ENCODE measurements at places on chromosomes 12 and 14. TPM values are rescaled to one million over a fixed set of nuclear protein-coding genes. Genes with fewer than 3 reads are reported as not detected.
A peak's percentile ranks its signal among the peaks of the same experiment; 100 is the strongest.

The RND1 gene
- 6.8 TPM for total RNA-seq

The TGM1 gene
- 13.5 TPM for total RNA-seq

The CNTN1 gene
- not detected for total RNA-seq

The MYH6 gene
- total RNA-seq = not detected

The ALDH1L2 gene
- 14.3 TPM for total RNA-seq

The IL23A gene
- total RNA-seq = 12.6 TPM

The NDUFA12 gene
- 147 TPM for total RNA-seq

The BDKRB2 gene
- total RNA-seq = 0.10 TPM

The GPR65 gene
- total RNA-seq = 11.1 TPM

The TAS2R14 gene
- total RNA-seq = 0.49 TPM

- peaks cover 44% of the 10 kb centered on the region for H3K4me1 ChIP-seq
- no peaks in the 10 kb centered on the region for H3K27me3 ChIP-seq
- no peak overlapping the region for H3K27ac ChIP-seq
- no peak overlapping the region for H3K4me3 ChIP-seq
- peaks cover 7% of the 10 kb centered on the region for H3K36me3 ChIP-seq
- no peak for DNase-seq
Observed at GRCh38 chr14:103641161-103641560, 12.2 kb downstream of the KLC1 start.

DNA sequence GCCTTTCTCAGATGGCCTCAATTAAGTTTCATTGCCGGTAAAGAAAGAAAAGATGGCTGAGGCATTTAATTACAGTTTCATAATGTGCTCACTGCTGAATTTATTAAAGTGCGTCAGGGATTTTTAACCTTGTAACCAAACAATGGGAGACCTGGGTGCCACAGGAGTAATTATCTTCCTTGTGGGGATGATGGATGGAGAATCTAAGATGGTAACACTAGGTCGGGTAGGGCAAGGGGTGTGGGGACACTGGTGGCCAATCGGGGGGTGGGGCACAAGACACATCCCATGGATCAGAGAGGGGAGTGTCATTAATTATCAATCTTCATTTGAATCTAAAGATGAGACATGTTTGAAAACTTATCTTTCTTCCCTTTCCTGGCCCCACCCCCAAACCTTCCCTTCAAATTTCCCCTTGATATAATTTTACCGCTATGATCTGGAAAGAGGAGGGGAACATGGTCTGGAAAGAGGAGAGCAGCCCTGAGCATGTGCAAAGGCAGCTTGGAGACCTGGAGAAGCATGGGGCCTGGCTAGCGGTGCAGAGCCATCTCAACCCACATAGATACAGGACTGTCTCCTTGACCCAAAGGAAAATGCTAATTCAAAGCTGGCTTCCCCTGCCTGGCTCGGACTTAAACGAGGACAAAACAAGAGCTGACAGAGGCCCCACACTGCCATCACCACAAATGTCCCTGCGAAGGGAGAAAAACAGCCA, 231.3 kb upstream of the NOS1 start:
- no peak for DNase-seq
- peaks cover 2% of the 10 kb centered on the region for H3K27me3 ChIP-seq
- H3K36me3 ChIP-seq = no peaks in the 10 kb centered on the region
- H3K4me1 ChIP-seq = no peaks in the 10 kb centered on the region
- H3K27ac ChIP-seq = no peak overlapping the region

DNA sequence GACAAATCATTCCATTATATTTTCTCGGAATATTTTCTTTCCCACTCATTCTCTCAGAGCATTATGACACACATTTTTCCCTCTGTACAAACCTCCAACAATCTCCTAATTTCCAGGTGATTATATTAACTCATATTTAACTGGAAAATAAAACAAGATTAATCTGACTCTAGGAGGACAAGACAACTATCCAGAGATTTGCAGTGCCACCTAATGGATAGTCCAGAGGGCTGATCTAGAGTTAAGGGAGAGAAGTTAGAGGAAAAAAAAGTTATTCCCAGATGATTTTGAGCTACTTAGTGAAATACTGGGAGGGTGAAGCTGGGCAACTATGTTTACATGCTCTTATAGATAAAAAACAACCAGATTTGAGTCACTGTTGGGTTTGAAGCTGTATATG, 161.7 kb downstream of the ALX1 start:
- no peak overlapping the region for H3K27ac ChIP-seq
- H3K36me3 ChIP-seq = no peaks in the 10 kb centered on the region
- no peak for DNase-seq

DNA sequence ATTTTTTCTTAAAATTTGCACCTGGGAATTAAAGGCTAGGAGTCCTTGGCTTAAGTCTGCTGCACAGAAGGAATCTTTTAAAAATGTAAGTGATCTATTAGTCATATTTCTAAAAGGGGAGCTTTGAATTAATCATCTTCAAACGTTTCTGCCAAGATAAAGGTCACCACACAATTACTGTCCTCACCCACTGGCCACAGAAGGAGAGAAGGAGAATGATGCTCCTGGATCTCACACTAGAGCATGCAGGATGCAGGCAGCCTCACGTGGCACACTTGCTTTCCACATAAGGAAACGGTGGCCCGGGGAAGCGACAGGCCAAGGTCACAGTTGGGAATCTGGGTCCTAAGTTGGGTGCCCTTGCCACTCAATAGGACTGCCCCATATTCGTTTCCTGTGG, 16.9 kb downstream of the PLEKHG7 start:
- H3K4me1 ChIP-seq = no peaks in the 10 kb centered on the region
- peaks cover 2% of the 10 kb centered on the region for H3K27me3 ChIP-seq
- H3K36me3 ChIP-seq = no peaks in the 10 kb centered on the region
- no peak overlapping the region for H3K4me3 ChIP-seq
- H3K27ac ChIP-seq = no peak overlapping the region

- H3K36me3 ChIP-seq = no peaks in the 10 kb centered on the region
- no peak overlapping the region for H3K4me3 ChIP-seq
- H3K27ac ChIP-seq = no peak overlapping the region
- peaks cover 41% of the 10 kb centered on the region for H3K27me3 ChIP-seq
Observed at GRCh38 chr12:109020146-109020795, 597 bp downstream of the SVOP start.

DNA sequence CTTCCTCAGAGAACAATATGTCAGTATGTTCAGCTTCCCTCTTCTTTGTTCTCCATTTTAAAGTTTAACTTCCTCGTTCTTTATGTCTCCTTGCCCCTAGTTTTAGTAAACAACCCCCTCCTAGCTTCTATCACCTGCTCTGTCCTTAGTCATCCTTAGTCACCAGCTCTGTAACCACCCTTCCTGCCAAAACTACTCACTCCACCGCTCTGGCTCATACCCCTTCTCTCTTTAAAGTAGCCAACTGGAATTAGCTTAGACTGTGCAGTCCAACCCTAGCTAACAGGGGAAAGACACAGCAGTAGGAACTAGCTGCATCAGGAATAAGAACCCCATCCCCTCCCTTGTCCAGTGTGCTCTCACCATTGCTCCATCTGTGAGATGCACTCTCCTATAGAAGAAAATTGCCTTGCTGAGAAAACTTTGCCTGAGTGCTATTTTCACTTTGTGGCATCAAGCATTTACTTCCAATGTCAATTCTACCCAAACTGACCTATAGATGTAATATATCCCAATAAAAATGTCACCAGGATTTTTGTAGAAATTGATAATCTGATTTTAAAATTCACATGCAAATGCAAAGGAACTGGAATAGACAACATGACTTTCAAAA, 603.2 kb downstream of the C12orf50 start:
- no peaks in the 10 kb centered on the region for H3K36me3 ChIP-seq
- H3K4me3 ChIP-seq = no peak overlapping the region
- H3K27ac ChIP-seq = no peak overlapping the region
- H3K27me3 ChIP-seq = no peaks in the 10 kb centered on the region
- DNase-seq = no peak

DNA sequence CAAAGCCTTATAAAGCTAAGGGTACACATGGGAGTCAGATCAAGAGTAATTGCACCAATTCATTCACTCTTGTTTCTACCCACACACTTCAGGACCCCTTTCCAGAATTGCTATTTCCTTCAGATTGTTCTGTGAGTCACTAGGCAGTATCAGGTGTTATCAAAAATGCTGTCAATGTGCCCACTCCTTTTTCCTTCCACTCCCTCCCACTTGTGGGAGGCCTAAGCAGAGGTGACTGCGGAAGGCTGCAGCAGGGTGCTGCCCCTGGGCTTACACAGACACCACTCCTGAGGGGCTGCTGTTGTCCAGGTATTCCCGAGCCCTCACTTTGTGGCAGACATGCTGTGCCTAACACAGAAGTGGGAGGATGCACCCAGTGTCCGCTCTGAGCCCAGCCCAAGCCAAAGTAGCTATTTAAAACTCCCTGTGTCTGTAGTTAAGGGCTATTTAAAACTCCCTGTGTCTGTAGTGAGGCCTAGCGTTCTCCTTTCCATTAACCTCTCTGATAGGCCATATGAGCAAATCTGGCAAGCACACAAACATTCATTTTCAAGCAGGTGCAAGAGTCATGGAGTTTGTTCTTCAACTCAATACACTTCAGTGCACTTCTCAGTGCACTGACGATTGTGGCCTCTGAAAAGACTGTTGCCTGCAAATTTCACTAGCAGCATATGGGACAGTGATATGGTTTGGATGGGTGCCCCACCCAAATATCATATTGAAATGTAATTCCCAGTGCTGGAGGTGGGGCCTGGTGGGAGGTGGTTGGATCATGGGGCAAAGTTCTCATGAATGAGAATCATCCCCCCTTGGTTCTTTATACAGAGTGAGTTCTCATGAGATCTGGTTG, 117.8 kb downstream of the PHLDA1 start:
- H3K27ac ChIP-seq = no peak overlapping the region
- H3K36me3 ChIP-seq = no peaks in the 10 kb centered on the region
- no peak overlapping the region for H3K4me3 ChIP-seq
- H3K4me1 ChIP-seq = peaks cover 21% of the 10 kb centered on the region
- no peaks in the 10 kb centered on the region for H3K27me3 ChIP-seq

DNA sequence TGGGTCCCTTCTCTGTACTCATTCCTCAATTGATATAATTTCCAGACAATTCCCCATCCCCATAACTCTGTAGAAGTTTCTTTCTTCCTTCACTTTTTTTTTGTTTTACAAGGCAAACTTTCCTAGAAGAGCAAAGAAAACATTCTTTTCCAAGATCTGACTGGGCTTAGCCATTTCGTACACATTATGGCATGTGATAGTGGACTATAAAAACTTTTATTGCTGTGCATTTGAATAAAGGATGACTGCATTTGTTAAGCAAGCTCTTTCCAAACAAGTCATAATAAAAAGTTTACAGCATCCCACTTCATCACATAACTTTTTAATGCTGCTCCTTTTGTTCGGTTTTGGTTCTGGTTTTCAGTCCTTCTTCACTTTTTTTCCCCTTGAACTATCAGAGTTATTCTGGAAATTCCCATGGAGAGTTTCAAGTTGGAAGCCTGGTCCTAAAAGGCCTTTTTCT, 231.0 kb upstream of the HMGA2 start:
- H3K27me3 ChIP-seq = peaks cover 17% of the 10 kb centered on the region
- no peak overlapping the region for H3K4me3 ChIP-seq
- no peaks in the 10 kb centered on the region for H3K36me3 ChIP-seq
- no peak for DNase-seq
- H3K4me1 ChIP-seq = no peaks in the 10 kb centered on the region

GRCh38 chr12:89160716-89161123, 191.6 kb downstream of the DUSP6 start:
- no peak overlapping the region for H3K27ac ChIP-seq
- peaks cover 21% of the 10 kb centered on the region for H3K4me1 ChIP-seq
- H3K36me3 ChIP-seq = no peaks in the 10 kb centered on the region
- peak; percentile 64 for DNase-seq

DNA sequence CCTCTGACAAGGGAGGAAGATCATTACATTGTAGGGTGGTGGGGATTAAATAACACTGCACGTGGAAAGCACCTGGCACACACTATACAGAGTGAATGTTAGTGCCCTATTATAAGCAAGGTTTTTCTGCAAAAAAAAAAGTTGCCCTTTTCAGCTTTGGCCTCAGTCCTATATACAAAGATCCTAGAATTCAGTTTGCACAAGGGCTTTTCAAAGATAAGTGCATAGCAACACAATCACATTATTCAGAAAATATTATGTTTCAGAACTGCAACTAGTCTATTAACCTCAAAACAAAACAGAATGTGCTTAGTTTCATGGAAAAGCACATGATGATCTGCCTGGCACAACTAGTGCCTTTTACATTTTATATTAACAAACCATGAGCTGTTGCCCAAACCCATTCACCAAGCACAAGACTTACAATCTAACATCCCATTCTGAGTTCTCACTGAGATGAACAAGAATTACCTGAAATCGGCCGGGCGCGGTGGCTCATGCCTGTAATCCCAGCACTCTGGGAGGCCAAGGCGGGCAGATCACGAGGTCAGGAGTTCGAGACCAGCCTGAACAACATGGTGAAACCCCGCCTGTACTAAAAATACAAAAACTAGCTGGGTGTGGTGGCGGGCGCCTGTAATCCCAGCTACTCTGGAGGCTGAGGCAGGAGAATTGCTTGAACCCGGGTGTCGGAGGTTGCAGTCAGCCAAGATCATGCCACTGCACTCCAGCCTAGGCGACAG, 1.8 kb downstream of the TM7SF3 start:
- peaks cover 53% of the 10 kb centered on the region for H3K4me1 ChIP-seq
- H3K27me3 ChIP-seq = no peaks in the 10 kb centered on the region
- DNase-seq = no peak
- H3K4me3 ChIP-seq = peak overlapping the region; percentile 91

GRCh38 chr12:95805864-95806671, 15.5 kb upstream of the NTN4 start:
- H3K4me3 ChIP-seq = no peak overlapping the region
- peaks cover 15% of the 10 kb centered on the region for H3K27me3 ChIP-seq
- no peak overlapping the region for H3K27ac ChIP-seq
- H3K36me3 ChIP-seq = no peaks in the 10 kb centered on the region
- DNase-seq = no peak

- H3K27ac ChIP-seq = no peak overlapping the region
- H3K4me1 ChIP-seq = peaks cover 2% of the 10 kb centered on the region
- DNase-seq = no peak
- H3K4me3 ChIP-seq = no peak overlapping the region
Observed at GRCh38 chr14:30389134-30389876, 169.7 kb upstream of the G2E3 start.

- no peaks in the 10 kb centered on the region for H3K27me3 ChIP-seq
- no peak overlapping the region for H3K27ac ChIP-seq
- DNase-seq = no peak
- peaks cover 1% of the 10 kb centered on the region for H3K36me3 ChIP-seq
- H3K4me3 ChIP-seq = no peak overlapping the region
- H3K4me1 ChIP-seq = peaks cover 54% of the 10 kb centered on the region
Observed at GRCh38 chr12:107355004-107355565, 261.7 kb upstream of the CRY1 start.
